ENCODE measurements at places on chromosomes 12 and 14.
A peak's percentile ranks its signal among the peaks of the same experiment; 100 is the strongest.

- DNase-seq, result no peak
Observed at GRCh38 chr14:61122862-61123261, 141.8 kb downstream of the SLC38A6 start.

DNA sequence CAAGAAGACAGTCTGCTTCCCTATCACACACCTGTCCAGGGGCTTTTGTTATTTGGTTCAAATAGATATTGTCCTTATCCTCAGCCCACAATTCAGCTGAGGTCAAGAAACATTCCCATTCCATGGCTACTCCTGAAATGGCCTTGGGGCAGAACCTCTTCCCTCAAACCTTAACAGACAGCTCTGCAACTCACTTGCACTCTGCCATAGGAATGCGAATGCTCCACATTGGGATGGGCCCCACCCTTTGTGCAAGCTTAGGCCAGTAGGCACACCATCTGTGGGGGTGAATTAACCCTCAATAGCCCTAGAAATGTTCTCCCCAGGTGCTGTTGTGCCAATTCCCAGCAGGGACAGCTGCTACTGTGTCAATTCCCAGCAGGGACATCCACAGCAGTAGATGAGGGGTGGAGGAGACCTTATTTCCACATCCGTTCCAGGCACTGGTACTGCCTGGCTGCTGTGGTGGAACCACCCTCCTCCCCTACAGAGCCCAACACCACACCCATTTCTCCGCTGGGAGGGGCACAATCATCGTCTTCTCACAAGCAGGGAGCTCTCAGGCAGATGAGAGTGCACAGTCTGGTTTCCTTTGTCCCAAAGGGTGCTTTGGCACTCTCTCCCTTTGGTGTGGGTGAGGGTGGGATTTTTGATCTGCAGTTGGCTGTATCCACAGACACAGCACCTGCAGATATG is 42.3 kb upstream of the GLIPR1 start:
- DNase-seq, result no peak

DNA sequence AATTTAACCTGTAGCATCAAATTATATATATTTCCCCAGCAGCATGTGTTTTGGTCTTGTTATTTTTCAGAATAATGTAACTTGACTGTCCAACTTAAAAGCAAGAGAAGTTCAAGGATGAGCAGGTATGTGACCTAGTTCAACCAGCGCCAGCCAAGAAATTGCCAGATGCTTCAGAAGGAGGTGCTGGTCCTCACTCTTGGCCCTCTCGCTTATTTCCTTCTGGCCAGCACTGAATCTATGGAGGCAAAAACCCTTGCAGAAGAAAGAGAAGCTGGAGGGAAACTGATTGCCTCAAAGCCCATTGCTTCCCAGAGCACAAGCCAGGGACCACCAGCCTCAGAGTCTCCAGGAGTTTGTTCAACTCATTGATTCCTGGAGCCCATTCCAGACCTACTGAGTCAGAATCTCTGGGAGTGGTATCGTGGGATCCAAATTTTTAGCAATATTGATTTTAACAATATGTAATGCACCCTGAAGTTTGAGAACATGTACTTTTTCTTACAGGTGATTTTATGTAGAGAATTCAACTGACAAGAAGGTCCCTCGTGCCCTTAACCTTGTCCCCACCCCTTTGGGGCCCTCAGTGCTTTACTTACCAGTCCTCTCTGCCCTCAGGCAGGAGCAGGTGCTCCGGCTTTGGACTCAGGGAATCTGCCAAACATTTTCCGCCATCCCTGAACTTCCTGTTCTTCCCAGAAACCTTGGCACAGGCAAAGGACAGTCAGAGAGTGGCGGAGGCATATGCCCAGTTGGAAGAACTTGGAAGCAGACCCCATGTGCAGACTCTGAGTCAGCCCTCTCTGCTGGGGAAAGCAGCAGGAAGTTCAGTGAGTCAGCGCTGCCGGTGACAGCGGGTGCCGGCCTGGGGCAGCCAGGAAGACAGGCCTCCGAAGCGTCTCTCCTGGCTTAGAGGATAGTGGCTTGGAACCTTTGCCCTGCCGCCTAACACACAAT is 10.4 kb downstream of the BEST3 start:
- no peak for DNase-seq

- DNase-seq, result no peak
Observed at GRCh38 chr12:97283297-97283696, 179.3 kb upstream of the RMST start.

DNA sequence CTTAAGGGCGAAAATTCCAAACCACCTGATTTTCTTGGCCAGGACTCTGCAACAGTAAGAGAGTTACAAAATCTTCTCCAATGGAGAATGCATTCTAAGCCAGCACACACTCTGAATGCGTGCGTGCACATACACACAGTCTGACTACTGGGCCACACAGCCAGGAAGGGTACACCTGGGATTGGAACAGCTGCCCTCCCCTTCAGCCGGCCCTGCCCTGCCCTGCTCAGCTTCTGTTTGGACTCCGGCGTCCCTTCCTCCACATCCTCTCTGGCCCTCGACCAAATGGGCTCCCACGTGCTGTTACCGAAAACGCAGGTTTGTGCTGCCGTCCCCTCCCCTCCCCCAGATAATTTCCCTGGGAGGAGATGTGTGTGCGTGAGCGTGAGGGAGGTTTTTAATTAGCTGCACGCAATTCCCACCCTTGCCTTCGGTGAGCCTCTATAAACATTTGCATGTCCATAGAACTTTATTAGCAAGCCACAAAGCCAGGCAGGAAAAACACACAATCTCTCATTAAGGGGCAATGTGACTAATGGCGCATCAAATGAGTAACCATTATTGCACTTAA is 43.0 kb downstream of the CCNK start:
- no peak for DNase-seq

DNA sequence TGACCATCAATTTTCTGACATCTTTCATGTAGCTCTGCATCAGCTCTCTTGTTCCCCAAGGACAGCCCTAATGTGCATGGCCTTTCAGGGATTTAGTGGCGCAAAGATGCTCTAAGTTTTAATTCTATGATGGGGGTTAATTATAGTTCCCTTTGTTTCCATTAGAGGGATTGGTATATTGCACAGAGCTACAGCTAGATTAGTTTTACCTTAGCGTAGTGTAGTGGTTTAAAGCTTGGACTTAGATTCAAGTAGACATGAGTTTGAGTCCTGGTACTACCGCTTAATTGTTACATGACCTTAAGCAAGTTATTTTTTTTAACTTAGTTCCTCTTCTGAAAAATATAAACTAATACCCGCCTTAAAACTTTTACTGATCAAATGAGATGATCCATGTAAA is 247.8 kb upstream of the KRR1 start:
- no peak for DNase-seq

GRCh38 chr12:32671930-32672780 is 6.9 kb upstream of the DNM1L start:
- DNase-seq, result peak; percentile 86

DNA sequence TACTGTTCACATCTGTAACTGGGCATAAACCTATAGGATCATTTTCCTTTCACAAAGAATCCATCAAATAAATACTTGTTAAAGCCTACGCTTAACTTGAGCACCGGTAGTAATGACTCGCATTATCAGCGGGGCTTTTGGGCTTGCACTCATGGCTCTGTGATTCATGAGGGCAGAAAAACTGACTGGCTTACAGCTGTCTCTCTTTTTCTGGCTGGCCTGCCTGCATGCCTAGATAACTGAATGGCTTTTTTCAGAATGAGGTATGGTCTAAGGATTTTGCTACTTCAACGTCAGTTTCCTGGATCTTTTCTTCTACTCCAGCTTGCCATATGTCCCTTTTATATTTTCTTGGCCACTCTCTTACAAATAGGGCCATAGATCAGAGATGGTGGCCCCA is 531.1 kb downstream of the NRXN3 start:
- no peak for DNase-seq

DNA sequence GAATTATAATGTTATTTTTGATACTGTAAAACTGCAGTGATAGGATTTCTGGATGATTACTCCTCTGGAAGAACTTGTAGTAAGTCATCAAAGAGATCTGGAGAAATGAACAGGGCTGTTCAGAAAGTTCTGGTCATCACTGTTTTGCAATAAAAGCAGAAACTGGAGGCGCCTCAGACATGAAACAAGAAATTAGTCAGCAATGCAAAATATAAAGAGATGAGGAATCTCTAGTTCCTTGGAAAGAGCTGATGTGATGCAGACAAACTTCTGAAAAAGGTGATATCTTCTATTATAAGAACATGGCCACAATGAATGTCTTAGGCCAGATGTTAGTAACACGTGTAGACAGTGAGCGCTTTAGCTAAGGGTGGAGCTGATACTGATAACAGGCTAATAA is 9.5 kb downstream of the ACIN1 start:
- DNase-seq, result no peak

GRCh38 chr14:102532204-102532658 is 22.7 kb upstream of the ANKRD9 start:
- DNase-seq, result no peak

DNA sequence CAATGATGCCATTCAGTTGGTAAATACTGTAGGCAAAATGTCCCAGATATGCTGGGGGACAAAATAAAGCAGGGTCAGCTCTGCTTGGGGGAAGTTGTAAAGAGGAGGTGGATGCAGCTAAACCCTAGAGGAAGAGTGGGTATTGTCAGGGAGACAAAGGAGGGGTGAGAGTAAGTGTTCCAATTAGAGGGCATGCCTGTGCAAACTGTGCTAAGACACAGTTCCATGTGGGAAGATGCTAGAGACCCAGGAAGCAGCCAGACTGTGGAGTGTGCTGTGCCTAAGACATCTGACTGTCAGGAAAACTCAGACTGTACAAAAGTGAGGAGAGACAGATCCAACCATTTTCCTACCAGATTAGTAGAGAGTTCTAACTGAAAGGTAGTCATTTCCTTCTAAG is 474.3 kb downstream of the ATP23 start:
- no peak for DNase-seq

GRCh38 chr12:55681142-55682077 is 26.3 kb downstream of the ITGA7 start:
- no peak for DNase-seq

GRCh38 chr12:117046011-117046369 is 53.2 kb downstream of the TESC start:
- DNase-seq, result no peak

DNA sequence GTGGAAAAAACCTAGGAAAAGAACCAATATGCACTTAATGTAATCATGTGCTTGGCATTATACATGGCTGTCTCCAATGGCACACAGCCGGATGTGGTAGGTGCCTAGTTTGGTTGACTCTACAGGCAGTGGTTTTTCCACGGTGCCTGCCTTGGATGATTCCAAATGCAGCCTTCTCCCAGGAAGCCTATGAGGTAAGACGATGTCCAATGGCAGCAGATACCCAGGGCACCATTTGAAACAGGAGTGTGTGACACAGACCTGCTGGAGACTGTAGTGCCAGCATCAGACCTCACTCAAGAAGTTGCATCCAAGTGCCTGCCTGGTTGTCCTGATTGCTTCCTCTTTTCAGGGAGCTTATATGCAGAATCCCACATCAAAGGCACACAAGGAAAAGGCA is 88.0 kb upstream of the VASH1 start:
- no peak for DNase-seq

GRCh38 chr14:63993992-63994391 is 141.2 kb downstream of the SYNE2 start:
- DNase-seq, result no peak

- no peak for DNase-seq
Observed at GRCh38 chr14:78182722-78183121, 12.5 kb downstream of the NRXN3 start.

DNA sequence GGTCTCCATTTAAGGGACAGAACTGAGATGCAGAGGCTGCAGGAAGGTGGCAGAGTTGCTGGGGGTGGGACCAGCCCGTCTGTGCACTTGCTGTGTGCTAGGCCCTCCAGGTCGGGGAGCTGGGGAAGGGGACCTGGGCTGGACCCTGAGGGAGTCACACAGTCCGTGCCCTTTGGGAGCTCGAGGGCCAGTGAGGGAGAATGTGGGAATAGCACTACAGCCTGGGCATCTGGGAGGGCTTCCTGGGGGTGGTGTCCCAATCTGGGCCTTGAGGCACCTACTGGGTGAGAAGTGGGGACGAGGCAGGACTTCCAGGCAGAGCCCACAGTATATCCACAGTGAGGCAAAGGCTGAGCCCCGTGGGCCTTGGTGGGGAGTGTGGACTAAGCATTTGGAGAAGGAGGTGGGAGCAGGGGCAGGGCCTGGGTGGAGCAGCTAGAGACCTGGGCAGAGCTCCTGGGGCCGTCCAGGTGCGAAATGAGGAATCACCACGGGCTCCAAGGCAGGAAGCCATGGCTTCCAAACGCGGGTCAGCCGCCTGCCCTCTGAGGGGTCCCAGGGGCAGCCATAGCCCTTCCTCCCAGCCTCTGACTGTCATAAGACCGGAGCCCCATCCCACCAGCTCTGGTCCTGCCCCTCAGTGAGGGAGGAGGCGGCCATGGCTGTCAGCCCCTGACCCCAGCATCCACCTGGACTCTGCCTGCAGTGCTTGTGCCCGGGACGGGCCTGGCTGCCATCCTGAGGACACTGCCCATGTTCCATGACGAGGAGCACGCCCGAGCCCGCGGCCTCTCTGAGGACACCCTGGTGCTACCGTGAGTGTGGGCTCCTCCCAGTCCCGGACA is 6.6 kb downstream of the ASPG start:
- DNase-seq, result no peak

- DNase-seq, result no peak
Observed at GRCh38 chr12:101238800-101239329, 28.8 kb upstream of the SLC5A8 start.

DNA sequence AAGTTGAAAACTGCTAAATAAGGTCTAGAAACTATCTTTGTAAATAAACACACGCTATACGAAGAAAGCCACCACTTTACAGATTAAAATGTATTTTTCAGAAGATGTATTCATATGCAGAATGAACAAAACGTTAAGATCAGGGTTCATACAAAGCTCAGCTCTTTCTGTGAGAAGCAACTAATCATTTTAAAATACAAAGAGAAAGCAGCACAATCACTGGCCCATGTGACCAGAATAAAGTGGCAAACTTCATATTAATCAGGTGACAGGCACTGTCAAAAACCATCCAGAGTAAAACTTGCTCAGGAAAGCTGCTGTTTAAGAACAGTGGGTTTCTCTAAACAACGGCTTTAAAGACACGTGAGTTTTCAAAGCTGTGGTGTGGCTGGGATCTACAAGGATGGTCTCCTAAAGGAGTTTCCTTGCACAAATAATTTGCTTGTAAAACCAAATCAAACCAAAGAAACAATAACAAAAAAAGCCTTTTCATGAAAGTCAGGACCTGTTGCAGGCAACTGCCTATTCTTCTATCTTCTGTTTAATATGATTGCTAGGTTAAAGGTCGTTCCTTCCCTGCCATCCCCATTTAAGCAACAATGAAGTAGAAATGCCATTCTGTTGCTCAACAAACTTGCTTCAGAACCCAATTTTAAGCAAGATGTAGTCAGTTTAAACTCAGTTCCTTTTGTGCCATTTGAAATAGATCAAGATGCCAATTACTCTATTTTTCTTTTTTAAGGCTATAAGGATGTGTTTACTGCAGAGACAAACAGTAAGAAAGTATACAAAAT is 22.3 kb downstream of the SEL1L start:
- DNase-seq, result no peak

DNA sequence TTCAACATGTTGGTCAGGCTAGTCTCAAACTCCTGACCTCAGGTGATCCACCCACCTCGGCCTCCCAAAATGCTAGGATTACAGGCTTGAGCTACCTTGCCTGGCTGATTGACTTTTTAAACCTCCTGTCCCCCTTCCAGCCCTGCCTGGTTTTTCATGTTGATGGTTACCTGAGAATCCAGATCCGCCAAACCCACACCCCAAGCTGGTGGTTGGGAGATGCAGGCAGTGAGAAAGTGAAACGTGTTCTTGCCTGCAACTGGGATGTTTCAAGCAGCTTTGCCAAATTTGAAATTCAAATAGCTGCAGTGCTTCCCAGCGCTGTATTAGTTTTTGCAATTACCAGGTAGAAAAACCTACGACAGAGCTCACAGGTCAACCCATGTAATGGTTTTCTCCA is 238.3 kb upstream of the PWP1 start:
- DNase-seq, result no peak

All from NCI-H1417 treated with DMSO at 0.1 percent for 48 hours (cell line).